ENCODE measurements at places on chromosomes 2 and 18.
A peak's percentile ranks its signal among the peaks of the same experiment; 100 is the strongest.

- no peak for DNase-seq
Measured at GRCh38 chr2:16784652-16785051, 119.0 kb upstream of the CYRIA start.

DNA sequence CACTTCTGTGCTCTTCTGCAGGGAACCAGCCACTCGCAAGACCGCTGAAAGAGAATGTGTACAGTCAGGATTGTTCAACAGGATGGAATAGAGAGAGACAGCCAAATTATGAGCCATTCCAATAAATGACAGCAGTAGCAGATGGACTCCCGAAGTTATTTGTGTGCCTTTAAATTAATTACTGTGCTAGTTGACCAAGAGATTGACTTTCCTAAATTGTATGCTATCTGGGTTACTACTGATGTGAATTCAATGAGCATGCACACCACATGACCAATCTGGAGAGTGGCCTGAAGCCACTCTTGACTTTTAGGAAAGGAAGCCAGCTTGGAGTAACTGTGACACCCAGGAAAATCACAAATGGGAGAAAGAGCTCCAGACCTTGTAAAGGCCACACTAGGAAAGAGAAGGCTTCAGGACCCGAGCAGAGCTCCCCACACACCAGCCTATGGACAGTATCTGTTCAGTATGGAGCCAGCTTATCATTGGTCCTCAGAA is 52.8 kb downstream of the CHMP3 start:
- DNase-seq, result no peak

DNA sequence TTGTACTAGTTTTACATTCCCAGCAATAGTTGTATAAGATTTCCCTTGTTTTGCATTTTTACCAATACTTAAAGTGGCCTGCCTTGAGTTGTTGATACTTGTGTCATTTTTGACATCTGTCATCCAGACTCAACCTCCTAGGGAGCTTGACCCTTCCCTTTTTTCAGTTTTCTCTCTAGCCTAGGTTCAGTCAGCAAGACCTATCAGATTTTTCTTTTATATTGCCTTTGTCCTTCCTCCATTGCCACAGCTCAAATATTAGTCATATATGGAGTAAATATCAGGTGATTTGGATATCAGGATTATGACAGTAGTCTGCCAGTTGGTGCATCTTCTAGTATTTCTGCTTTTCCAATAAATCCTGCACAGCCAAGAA is 13.4 kb downstream of the CENPO start:
- DNase-seq, result no peak

DNA sequence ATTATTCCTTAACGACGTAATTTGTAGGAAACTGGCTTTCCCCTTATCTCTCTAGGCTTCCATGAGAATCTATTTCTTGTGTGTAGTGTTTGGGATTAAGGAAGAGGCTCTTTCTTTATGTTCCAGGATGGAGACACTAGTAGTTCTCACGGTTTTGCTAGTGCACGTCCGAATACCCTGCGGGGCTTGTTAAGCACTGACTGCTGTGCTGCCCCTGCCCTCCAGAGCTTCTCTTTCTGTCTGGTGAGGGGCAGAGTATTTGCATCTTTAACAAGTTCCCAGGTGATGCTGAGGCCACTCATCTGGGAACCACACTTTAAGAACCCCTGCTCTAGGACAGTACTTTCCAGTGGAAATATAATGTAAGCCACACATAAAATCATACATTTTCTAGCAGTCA is 76.4 kb downstream of the SPATS2L start:
- no peak for DNase-seq

DNA sequence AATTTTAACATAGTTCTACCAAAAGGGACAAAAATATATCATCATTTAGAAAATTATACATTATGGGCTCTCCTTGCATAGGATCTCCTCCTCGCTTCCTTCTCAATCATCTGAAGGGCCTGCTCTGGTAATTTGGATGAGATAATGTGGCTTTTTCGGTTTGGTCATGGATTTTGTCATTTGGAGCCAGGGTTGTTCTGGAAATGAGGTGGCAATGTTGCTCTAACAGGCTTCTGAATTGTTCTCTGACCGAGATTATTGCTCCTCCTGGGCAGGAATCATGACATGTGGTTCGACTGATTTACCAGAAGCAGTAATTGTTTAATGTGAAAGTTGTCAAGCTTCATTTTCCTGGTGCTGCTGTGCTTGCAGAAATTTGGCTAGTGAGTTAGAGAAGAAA is 194.7 kb upstream of the ERBB4 start:
- DNase-seq, result no peak

DNA sequence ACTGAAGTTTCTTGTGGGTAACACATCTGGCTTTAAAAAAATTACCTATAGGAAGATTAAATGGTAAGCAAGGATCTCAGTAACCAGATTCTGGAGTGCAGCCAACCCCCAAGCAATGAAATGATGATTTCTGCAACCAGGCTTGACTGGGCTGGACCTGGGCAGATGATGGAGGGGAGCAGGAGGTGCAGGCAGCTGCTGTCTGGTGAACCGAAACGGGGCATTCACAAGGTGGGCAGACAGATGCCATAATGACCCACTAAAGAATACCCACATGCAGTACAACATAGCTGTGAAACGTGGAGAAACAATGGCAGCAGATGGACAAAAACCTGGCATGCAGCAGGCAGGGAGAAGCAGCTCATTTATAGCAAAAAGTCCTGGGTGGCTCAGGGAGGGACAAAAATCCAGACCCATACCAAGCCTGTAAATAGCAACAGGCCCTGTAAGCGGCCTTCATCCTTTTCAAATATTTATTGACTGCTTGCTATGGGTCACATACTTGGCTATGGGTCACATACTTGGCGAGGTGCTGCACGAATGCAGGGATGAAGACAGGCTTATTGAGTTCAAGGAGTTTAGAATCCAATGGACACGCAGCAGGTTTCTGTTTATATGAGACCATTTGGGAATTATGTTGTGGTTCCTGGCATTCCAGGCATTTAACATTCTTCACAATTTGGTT is 244.7 kb downstream of the HRH4 start:
- DNase-seq, result peak; percentile 38

GRCh38 chr2:224884188-224884587 is 158.1 kb downstream of the DOCK10 start:
- peak; percentile 44 for DNase-seq

GRCh38 chr2:98759338-98759737 is 28.4 kb upstream of the MGAT4A start:
- no peak for DNase-seq

- DNase-seq, result no peak
Measured at GRCh38 chr18:45122506-45122905, 441.8 kb downstream of the SETBP1 start.

- DNase-seq, result no peak
Measured at GRCh38 chr2:159214325-159214865, 72.1 kb downstream of the WDSUB1 start.

- DNase-seq, result no peak
Measured at GRCh38 chr2:74536166-74536950, 6.6 kb downstream of the HTRA2 start.

DNA sequence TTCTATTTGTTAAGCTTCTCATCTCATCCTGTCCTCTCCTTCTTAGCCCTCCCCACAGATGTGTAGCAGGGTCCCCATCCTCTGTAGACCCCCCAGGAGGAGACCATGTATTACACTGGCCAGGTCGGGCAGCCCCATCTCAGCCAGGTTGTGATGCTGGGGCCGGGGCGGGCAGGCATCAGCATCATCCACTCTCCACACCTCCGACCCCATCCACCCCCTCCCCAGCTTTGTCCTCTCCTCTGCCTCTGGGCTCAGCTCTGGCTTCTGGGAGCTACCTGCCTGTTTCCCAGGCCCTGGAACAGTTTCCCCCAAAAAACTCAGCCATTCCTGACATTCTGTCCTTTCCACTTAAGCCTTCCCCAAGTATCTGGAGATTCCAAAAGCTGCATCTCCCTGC is 49.2 kb downstream of the GBX2 start:
- no peak for DNase-seq

DNA sequence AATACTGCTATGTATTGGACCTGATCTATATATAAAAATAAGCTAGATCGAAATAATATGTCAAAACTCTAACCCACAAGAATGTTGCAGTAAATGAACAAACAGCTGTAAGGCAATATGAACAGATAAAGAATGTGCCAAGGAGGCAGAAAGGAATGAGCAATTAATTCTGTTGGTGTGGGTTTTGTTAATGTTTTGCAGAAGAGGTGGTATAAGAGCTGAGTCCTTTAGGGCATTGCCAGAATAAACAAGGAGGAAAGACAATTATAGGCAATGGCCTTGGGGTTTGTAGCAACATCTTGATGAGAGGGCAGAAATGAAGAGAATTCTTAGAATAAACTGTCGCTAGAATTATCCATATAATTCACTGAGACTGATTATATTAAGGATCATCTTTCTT is 240.9 kb upstream of the GULP1 start:
- DNase-seq, result peak; percentile 71

GRCh38 chr2:157320409-157320808 is 5.2 kb downstream of the ERMN start:
- DNase-seq, result no peak

DNA sequence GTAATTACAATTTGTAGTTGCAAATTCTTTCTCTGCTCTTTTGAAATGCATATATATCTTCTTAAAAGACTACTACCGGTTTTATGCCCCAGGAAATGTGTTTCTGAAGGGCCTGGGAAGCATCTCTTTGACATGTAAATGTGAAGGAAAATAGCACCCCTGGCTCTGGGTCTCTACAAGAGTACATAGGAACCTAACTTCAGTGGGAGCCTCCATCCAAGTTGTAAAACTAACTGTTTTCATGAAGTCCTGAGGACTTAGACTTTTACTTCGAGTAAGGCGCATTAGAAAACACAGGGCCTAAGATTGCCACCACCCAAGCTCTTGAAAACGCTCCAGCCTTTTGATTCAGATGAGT is 99.4 kb downstream of the CBLN2 start:
- no peak for DNase-seq

- DNase-seq, result peak; percentile 84
Measured at GRCh38 chr2:62939735-62940491, 110.7 kb upstream of the OTX1 start.

DNA sequence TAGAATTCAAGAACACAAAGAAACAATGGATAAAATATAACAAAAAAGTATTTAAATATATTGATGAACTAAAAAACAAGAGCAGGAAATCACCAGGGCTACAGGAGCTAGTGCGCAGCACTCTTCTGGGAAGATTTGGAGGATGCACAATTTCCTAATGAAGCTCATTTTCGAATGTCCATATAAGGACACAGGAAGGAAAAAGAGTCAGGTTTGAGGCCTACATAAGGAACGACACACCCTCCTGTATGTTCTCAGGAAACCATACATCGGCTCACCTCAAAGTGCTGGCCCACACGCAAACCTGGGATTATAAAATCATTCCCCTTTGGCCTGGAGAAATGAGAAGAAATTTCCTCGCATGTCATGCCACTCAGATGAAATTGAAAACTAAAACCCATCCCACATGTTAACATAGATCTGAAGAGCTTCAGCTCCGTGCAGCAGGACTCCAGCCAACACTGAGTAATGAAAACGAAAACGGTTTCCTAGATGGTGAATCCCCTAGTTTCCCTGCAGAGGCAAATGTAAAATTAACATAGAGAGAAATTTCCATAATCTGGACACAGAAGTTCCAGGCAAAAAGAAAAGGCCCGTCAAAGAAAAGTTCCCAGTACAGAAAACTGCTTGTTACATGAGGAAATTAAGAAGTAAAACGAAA is 825.8 kb downstream of the SOCS6 start:
- DNase-seq, result no peak

DNA sequence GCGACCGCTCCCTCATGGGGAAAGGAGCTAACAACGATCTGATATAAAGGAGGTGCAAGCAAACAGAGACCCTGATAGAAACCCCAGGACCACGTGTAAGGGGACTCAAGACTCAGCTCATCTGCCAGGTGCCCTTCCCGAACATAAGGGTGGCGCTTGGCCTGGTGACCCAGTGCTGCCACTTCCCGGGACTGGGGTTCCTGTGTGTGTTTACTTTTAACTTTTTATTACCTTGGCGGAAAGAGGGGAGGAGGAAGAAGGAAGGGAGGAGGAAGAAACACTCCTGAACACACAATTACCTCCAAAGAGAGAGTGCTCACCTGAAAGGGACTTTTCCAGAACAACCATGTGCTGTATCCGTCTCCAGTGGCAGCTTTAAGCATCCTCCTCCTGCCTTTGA is 56.5 kb upstream of the EDAR start:
- no peak for DNase-seq

- no peak for DNase-seq
Measured at GRCh38 chr2:118177318-118177717, 89.0 kb downstream of the INSIG2 start.

GRCh38 chr2:225824748-225825449 is 425.4 kb downstream of the NYAP2 start:
- no peak for DNase-seq

DNA sequence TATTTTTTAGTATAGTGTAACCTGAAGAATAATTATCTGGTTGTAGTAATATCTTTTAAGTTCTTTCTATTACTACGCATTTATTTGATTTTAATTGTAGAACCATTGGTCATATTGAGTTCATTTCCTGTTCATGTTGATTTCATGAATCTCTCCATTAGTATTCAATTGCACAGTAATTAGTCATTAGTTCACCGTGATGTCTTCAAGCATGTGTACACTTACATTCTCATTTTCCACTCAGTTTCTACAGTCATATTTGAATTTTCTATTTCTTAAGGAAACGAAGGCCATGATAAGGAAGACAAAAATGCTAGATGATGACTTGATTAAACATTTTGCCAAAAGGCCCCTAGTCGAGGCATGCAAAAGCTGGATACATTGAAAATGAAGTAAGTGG is 333.7 kb upstream of the FANCL start:
- DNase-seq, result peak; percentile 17

GRCh38 chr2:180952082-180952481 is 28.3 kb upstream of the UBE2E3 start:
- no peak for DNase-seq

GRCh38 chr18:44836263-44836662 is 155.6 kb downstream of the SETBP1 start:
- DNase-seq, result no peak

- DNase-seq, result no peak
Measured at GRCh38 chr18:46675112-46675511, 18.1 kb upstream of the LOXHD1 start.

GRCh38 chr2:178912416-178913048 is 105.3 kb upstream of the TTN start:
- DNase-seq, result peak; percentile 3

DNA sequence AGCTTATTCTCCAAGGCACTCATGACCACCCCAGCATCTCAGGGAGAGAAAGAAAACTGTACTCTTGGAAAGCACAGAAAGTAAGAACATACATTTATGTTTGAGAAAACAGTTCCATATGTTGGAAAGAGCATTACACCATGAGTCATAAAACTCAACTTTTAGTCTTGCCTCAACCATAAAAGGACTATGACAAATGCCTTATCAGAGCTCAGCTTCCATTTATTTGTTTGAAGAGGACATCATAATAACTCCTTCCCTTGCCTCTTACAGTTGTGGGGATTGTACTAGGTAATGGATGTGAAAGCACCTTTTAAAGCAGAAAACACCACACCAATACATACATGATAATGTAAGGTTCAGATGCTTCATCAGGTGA is 370.8 kb downstream of the LNPK start:
- peak; percentile 68 for DNase-seq

GRCh38 chr2:69154106-69154505 is 141.1 kb downstream of the ANTXR1 start:
- DNase-seq, result peak; percentile 84

- DNase-seq, result no peak
Measured at GRCh38 chr2:144500563-144500962, 19.4 kb downstream of the ZEB2 start.
